ENCODE measurements at places on chromosomes 7 and 10.

DNA sequence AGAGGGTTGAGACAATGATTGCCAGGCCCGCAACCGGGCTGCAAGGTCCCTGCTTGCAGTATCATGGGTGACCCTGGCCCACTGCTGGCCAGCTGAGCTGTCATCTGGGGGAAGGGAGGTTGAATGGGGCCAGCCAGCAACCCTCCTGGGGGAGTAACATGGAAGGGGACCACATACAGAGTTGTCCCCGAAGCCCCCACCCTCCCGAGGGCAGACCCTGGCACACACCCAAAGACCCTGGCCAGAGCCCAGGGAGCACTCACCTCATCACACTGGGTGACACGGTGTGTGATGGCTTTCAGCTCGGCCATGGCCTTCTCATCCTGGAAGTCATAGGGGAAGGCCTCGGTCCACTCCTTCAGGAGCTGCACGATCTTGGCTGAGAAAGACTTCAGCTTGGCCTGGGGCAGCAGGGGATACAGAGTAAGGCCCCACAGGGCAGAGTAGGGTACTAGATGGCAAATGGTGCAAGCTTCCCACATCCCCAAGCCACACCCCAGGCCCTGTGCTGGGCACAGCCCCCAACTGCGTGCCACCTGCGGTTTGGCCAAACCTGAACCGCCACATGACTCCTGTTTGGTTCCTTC is 63.4 kb downstream of the CSGALNACT2 start:
- no peak overlapping the region for H3K27ac ChIP-seq
- H3K36me3 ChIP-seq, result no peaks in the 10 kb centered on the region
- no peaks in the 10 kb centered on the region for H3K27me3 ChIP-seq
- H3K4me1 ChIP-seq, result peaks cover 3% of the 10 kb centered on the region
- DNase-seq, result no peak
- H3K4me3 ChIP-seq, result no peak overlapping the region

GRCh38 chr10:91923371-91924211 is at the start of gene BTAF1:
Gene BTAF1 (plus strand): TSS chr10:91923770. CDS start chr10:91924077, 307 bp downstream.
- peak within 1 kb of the TSS; percentile 90 for H3K4me3 ChIP-seq
- DNase-seq, result peak; percentile 94
- peak within 1 kb of the TSS; percentile 96 for H3K27ac ChIP-seq
- peaks cover 44% of the 10 kb centered on the region for H3K4me1 ChIP-seq
- peaks cover 2% of the 10 kb centered on the region for H3K27me3 ChIP-seq
- H3K36me3 ChIP-seq, result peaks cover 17% of the 10 kb centered on the region

DNA sequence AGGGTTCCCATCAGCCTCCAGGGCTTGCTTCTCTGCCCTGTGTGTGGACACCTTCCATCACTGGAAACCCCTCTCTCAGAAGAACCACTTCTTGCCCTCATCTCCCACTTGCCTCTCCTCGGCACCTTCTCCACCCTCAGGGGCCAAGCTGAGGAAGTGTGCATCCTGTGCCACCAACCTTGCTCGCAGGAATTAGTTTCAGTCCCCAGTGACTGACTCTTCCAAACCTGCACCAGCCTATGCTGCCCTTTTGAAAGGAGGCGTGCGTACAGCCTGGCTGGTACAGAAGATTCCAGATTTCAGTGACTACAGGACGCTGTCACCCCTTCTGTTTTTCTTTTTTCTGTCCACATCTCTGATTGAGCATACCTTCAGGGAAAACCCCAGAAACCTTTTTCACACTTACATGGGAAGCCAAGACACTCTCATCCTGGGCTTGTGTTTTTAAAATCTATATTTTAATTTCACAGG is 67.1 kb downstream of the IKZF1 start:
- H3K27ac ChIP-seq, result peak overlapping the region; percentile 92
- H3K4me3 ChIP-seq, result peak overlapping the region; percentile 43
- peaks cover 98% of the 10 kb centered on the region for H3K4me1 ChIP-seq
- DNase-seq, result no peak

DNA sequence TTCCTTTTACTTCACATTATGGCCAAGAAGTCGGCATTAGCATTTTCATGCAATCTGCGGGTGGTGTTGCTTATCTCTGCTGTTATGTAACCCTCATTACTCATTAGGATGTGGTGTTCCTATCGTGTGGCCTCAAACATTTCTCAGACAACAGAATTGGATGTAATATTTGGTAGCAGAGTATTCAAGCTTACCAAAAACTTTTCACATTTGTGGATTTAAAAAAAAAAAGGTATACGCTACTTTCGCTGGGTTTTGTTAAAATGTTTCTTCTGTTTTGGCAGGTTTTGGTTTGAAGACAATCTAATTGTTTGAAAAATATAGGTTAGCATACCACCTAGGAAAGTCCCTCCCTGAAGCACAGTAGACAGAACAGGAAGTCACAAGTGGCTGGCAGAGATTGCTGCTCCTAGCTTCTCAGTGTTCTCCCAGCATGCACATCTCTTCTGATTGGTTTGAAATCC is 128.8 kb downstream of the GATA3 start:
- H3K4me3 ChIP-seq, result no peak overlapping the region
- no peaks in the 10 kb centered on the region for H3K36me3 ChIP-seq
- peak overlapping the region; percentile 6 for H3K27ac ChIP-seq
- no peak for DNase-seq

DNA sequence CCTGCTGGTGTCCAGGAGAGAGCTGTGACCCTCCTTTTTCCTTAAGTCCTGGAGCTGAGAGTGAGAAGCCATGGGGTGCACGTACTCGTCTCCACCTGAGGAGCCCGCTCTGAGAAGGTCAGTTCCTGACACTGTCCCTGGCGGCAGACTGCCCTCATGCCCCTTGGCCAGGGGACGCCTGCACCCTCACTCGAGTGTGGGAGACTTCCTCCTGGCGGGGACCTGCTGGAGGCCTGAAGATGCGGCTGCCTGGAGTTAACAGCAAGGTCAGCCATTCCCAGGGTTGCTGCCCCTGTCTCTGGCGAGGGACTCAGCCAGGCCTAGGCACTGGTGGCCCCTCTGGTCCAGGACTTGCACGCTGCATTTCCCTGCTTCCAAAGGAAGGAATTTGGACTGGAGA is 26.4 kb downstream of the TMEM120A start:
- no peak overlapping the region for H3K27ac ChIP-seq
- no peak overlapping the region for H3K4me3 ChIP-seq
- H3K36me3 ChIP-seq, result peaks cover 6% of the 10 kb centered on the region
- no peaks in the 10 kb centered on the region for H3K27me3 ChIP-seq
- DNase-seq, result no peak

DNA sequence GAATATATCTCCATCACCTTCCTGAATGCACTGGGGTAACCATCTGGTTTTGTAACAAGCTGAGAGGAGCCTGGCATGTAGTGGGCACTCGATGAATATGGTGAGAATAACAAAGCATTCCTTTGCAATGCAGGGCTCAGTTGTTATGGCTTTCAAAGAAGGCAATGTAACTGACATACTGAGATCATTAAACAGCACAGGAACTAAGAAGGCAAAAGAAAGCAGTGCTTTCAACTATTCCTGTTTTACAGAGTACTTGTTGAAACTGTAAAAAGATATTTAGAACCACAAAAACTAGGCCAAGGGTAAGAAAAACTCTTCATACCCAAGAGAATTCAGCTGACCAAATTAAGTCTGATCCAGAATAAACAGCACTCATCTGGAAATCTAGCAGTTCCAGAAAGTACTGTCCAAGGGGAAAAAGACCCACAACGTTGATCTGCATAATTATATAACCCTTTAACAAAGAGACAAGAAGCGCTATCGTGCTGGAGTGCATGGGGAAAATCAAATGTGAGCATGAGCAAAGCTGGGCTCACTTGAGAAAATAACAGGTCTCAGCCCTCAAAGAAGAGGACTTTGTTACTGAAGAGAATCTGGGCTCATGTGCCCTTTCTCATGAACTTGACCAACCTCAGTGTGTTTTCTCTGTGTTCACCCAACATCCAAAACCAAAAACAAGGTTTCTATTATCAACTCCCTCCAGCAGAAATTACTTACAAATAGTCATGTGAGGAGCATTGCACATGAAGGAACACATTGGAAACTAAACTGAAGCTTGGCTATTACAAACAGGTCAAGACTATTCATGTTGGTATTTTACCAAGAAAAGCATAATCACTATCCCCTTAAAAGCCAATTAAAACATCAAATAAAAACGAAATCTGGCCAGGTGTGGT is 116.2 kb downstream of the AVL9 start:
- no peak overlapping the region for H3K27ac ChIP-seq
- H3K4me1 ChIP-seq, result no peaks in the 10 kb centered on the region
- no peak overlapping the region for H3K4me3 ChIP-seq
- peaks cover 2% of the 10 kb centered on the region for H3K27me3 ChIP-seq
- DNase-seq, result no peak
- H3K36me3 ChIP-seq, result no peaks in the 10 kb centered on the region

GRCh38 chr7:27128776-27129728 is 1.5 kb downstream of the HOXA4 start:
- no peak overlapping the region for H3K4me3 ChIP-seq
- DNase-seq, result no peak
- H3K4me1 ChIP-seq, result peaks cover 10% of the 10 kb centered on the region

DNA sequence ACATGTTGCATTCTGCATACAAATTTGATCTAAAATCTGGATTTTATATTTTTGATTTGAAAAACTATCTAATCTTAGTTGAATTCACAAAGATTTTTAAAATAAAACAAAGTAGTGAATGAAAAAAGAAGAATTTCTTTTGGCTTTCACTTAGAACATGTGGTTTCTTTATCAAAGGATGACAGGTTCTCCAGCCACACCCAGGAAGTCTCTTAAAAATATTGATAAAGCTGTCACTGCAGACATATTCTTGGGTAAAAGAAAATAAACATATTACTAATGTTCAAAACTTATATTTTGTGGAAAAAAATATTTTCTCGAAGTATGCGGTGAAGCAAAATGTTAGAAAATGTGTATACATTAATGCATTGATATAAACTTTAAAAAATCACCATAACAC is 44.3 kb downstream of the ARL4A start:
- no peak overlapping the region for H3K4me3 ChIP-seq
- no peaks in the 10 kb centered on the region for H3K27me3 ChIP-seq
- H3K27ac ChIP-seq, result no peak overlapping the region
- DNase-seq, result no peak

- H3K36me3 ChIP-seq, result peaks cover 4% of the 10 kb centered on the region
- DNase-seq, result peak; percentile 37
- peak overlapping the region; percentile 84 for H3K4me3 ChIP-seq
These were observed 733 bp downstream of the HIBADH start for GRCh38 chr7:27661811-27662489.

GRCh38 chr10:58573144-58573543 is 60.5 kb downstream of the BICC1 start:
- DNase-seq, result no peak
- H3K4me3 ChIP-seq, result no peak overlapping the region
- peaks cover 3% of the 10 kb centered on the region for H3K27me3 ChIP-seq
- H3K4me1 ChIP-seq, result no peaks in the 10 kb centered on the region

- H3K36me3 ChIP-seq, result peaks cover 13% of the 10 kb centered on the region
- H3K27ac ChIP-seq, result no peak overlapping the region
- H3K4me1 ChIP-seq, result no peaks in the 10 kb centered on the region
- no peak overlapping the region for H3K4me3 ChIP-seq
- no peak for DNase-seq
These were observed 48.5 kb upstream of the LEP start for GRCh38 chr7:128192497-128193142.

DNA sequence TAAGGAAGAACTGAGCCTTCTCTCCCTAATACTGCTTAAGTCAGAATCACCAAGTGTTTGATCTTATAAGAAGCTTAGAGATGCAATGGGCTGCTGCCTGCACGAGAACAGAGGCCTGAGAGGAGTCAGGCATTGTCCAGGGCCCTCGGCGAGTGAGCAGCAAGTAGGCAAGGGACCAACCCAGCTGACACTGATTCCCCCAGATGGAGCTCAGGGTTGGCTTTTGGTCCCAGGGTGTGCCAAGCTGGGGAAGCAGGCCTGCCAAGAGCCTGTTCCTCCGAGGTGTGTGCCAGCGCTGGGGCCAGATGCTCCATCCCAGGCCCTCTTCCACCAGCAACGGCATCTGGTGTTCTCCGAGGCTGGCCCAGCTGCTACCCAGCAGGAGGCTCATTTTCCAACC is 222.0 kb upstream of the ZMIZ1 start:
- no peaks in the 10 kb centered on the region for H3K27me3 ChIP-seq
- H3K36me3 ChIP-seq, result no peaks in the 10 kb centered on the region
- H3K27ac ChIP-seq, result no peak overlapping the region
- no peaks in the 10 kb centered on the region for H3K4me1 ChIP-seq
- no peak for DNase-seq
- H3K4me3 ChIP-seq, result no peak overlapping the region

- no peak for DNase-seq
- peak overlapping the region; percentile 19 for H3K4me3 ChIP-seq
- H3K27me3 ChIP-seq, result peaks cover 46% of the 10 kb centered on the region
- H3K36me3 ChIP-seq, result no peaks in the 10 kb centered on the region
- no peak overlapping the region for H3K27ac ChIP-seq
These were observed 2.8 kb upstream of the SMARCD3 start for GRCh38 chr7:151251328-151251688.

- no peak overlapping the region for H3K4me3 ChIP-seq
- DNase-seq, result no peak
- H3K27me3 ChIP-seq, result no peaks in the 10 kb centered on the region
- H3K36me3 ChIP-seq, result no peaks in the 10 kb centered on the region
- no peak overlapping the region for H3K27ac ChIP-seq
These were observed 253.2 kb downstream of the BMPER start for GRCh38 chr7:34158368-34159153.

DNA sequence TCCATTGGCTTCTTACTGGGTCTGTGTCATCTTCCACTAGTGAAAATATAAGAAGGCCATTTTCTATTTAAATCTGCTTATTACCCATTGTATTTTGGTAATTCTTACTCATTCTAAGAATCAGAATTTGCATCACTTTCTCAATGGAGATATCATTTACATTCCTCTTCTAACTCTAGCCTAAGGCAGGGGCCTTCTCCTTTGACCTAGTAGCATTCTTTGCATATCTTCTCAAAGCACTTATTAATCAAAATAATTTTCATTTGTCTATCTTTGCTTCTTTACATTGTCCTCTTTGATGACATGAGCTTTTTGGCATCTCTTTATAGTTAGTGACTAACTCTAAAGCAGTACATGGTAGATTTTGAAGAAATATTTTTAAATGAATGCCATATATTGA is 400.9 kb upstream of the SEMA3D start:
- no peaks in the 10 kb centered on the region for H3K27me3 ChIP-seq
- H3K4me1 ChIP-seq, result no peaks in the 10 kb centered on the region
- no peak overlapping the region for H3K4me3 ChIP-seq
- DNase-seq, result no peak
- H3K27ac ChIP-seq, result no peak overlapping the region

Data from activated naive CD8-positive, alpha-beta T cell treated with anti-CD3 and anti-CD28 coated beads, Interleukin-2, amount 50 U/mL, for 24 hours (primary cell).